ENCODE measurements at places on chromosomes 3 and 15.

DNA sequence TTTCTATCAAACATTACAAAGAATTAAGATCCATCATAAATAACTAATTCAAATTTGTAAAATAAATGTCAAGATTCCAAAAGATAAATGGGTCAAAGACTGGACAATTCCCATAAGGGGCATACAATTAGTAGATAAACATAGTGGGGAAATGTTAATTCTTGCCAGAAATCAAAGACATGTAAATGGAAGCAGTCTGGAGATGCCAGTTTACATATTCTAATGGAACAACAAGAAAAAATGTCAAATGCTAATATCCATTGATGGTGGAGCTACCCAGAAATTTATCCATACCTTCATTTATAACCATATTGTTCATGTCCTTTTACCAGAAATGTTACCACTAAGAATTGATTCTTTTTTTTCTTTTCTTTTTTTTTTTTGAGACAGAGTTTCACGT lies 13.7 kb upstream of the LIPC start:
- DNase-seq, result no peak

GRCh38 chr3:162377608-162378007 lies 881.0 kb downstream of the OTOL1 start:
- DNase-seq, result no peak

DNA sequence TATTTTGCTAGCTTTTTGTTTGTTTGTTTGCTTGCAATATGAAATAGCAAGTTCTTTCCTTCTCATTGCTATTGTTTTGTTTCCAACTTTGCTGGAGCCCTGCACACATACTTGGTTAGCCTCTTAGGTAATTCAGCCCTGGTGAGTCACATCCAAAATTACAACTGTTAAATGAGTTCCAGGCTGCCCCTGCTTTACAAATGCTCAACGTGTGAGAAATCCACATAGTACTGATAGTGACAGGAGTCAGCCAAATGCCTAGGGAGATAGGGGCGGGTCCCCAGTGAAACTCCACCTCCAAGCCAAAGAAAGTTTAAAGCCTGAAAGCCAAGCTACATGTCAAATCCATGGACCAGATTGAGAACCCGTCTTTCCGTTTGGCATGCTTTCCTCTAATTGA lies 81.3 kb upstream of the RNF7 start:
- DNase-seq, result no peak

DNA sequence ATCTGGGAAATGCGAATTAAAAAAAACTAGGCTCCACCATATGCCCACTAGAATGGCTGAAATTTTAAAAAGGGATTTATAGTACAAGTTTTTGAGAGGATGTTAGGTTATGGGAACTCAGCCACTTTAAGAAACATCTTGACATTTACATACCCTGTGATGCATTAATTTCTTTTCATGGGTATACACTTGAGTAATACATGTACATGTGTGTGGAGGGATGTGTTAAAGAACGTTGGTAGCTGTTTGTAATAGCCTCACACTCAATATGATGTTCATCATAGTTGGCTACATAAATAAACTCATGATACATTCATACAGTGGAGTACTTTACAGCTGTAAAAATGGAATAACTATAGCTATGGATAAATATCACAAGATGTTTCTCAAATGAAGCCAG lies 40.9 kb downstream of the MEF2A start:
- no peak for DNase-seq

- DNase-seq, result no peak
These were observed 4.6 kb upstream of the UQCRC1 start for GRCh38 chr3:48614044-48614443.

DNA sequence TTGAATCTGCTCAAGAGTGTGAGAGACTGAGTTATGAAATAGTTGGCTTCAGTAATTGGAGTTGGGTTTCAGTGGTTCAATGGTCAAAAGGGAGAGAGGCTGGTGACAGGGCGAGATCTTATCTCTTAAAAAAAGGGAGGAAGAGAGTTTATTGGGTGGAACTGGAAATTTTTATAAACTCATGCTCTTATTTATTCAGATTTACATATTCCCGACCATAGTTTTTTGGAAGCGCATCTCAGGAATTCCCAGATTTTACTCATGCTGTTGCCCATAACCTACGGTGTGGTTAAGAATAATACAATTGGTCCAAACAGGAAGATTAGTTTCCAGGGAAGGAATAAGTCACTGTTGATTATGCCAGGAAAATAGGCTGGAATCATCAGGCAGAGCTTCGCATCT lies 41.4 kb downstream of the CD200 start:
- DNase-seq, result no peak

DNA sequence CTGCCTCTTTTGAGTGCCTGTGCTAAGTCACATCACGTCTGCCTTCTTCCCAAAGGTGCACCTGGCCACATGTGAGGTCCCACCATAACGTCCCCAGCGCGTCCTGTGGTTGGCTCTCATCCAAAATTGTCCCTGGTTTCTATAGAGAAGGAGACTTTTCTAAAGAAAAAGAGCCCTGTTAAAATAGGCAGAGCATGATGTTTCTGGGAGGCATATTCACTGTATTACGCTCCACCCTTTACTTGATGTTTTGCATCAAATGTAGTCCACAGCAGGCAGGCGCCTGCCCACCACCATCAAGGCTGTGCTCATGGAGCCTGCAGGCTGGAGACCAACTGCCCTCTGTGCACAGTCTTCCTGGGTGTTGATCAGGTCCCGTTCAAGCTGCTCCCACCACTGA lies 36.3 kb downstream of the WHAMM start:
- DNase-seq, result no peak

DNA sequence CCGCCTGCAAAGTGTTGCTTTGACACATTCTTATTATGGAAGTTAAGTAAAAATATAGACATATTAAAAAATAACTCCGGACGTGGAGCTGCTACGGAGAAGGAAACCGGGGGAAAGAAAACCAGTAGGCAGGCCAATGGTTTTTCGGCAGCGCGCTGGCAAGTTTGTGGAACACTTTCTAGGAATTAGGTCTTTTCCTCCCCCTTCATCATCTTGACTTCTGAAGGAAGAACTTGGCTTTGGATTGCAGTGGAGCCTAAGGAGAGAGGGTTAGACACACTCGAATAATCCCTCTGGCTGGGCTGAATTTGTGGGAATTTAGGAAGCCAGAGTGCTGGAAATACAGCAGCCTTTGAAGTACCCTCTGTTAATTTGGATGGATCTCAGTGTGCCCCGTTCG lies 317 bp downstream of the ROBO2 start:
- DNase-seq, result no peak

DNA sequence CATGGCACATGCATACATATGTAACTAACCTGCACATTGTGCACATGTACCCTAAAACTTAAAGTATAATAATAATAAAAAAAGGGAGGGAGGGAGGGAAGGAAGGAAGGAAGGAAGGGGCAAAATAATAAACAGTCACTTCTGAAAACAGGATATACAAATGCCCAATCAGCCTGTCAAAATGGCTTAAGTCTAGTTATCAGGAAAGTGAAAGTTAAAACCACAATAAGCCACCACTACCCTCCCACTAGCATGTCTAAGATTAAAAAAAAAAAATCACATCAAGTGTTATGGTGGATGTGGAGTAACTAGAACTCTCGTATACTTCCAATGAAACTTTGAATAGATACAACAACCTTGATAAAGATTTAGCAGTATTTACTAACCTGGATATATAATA lies 145.6 kb upstream of the GMNC start:
- no peak for DNase-seq

- no peak for DNase-seq
These were observed 187.5 kb downstream of the NAALADL2 start for GRCh38 chr3:175046601-175047000.

GRCh38 chr3:12353796-12354525 lies 65.1 kb downstream of the PPARG start:
- DNase-seq, result no peak

DNA sequence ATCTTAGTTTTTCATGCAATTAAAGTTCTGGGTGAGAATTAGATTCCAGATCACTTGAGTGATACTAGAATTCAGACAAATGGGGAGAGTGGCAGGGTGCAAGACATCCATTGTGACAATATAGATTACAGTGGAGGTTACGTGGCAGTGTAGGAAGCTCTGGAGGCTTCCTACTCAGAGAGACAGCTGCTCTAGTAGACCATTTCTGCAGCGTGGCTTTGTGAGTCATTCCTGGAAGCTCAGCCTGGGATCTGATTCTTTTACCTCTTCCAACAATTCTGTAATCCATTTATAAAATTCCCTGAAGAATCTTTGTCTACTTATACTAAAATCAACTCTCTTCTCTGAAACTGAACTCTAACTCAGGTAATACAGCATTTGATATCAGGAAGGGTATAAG lies 90.4 kb upstream of the ASB14 start:
- DNase-seq, result no peak

GRCh38 chr3:175255698-175256097 lies 396.6 kb downstream of the NAALADL2 start:
- DNase-seq, result no peak

- peak; percentile 22 for DNase-seq
These were observed 136.7 kb upstream of the TLE3 start for GRCh38 chr15:70234256-70234905.

DNA sequence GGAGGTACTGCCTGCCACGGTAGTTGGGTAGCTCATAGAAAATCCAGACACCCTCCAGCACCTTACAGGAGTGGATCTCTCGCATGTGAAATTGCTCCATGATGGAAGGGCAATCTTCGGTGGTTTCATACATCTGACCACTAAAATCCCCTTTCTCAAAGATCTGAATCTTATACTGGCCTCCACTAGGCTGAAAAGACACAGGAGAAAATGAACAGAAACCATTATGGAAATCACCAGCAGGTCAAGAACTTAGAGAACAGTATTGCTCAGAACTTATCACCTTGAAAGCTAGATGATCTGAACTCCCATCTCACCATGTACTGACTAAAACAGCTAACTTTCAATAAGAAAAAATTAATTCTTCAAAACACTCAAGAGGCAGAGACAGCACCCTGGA lies 5.4 kb downstream of the CRYGS start:
- DNase-seq, result no peak

GRCh38 chr3:30474371-30474770 lies 132.0 kb upstream of the TGFBR2 start:
- no peak for DNase-seq

DNA sequence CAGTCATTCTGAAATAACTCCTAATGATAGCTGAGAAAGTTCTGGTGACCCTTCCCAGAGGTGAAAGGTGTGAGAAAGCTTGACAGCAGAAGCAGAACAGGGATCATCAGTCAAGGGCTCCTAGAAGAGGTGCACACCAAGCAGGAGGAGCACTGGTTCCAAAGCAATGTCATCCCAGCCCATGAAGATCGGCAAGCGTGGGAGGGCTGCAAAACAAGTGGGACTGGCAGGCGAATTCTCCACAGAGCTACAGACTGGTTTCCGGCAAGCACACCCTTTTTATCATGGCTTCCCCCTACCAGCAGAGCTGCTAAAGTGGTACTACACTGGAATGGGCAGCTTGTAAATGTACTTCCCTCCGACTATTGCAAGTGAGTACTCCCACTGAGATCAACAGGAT lies 62.3 kb upstream of the MYO5C start:
- no peak for DNase-seq

DNA sequence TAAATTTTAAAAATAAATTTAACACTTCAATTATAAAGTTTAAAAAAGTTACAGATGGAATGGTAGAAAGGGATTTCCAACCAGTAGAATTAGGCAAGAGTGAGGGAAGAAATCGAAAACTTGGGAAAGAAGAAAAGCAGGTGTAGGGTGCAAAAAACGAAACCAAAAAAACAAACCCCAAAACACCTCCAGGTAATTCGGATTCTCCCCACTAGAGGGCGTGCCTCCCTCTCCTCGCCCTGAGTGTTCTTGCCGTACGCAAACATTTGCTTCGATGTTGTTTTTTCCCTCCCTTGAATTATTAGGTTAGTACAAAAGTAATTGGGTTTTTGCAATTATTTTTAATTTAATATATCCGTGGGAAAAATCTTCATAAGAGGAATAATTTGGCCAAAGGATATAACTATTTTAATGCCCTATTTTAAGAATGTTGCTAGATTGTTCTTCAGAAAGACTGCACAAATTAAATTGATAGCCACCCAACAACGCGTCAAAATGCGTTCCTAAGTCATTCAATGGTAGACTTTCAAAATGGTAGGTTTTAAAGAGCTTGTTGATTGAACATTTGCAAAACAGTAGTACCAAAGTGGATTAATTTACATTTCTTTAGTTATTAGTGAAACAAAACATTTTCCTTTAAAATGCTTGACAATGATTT lies 63.7 kb downstream of the SLC30A4 start:
- peak; percentile 74 for DNase-seq

DNA sequence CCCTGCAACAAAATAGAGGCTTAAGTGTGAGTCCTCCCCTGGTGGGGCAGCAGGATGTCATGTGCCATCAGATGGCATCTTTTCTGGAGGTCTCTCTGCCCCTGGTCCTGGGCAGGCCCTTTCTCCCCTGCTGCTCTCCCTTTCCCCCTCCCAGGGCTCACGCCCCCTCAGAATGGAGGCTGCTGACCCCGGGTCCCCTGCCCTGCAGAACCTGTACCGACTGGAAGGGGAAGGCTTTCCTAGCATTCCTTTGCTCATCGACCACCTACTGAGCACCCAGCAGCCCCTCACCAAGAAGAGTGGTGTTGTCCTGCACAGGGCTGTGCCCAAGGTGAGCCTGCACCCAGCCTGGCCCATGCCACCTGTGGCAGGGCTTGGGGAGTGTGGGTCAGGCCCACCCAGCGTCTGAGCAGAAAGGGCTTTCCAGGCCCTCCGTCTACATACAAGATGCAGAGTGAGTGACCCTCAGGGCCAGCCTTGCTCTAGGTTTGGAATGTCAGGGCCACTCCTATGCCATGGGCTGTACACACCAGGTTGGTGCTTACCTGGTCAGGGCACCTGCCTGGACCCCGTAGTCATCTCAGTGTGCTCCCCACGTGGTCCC lies 7.1 kb downstream of the FES start:
- DNase-seq, result no peak

- DNase-seq, result no peak
These were observed 20.8 kb downstream of the FBN1 start for GRCh38 chr15:48624700-48625099.

DNA sequence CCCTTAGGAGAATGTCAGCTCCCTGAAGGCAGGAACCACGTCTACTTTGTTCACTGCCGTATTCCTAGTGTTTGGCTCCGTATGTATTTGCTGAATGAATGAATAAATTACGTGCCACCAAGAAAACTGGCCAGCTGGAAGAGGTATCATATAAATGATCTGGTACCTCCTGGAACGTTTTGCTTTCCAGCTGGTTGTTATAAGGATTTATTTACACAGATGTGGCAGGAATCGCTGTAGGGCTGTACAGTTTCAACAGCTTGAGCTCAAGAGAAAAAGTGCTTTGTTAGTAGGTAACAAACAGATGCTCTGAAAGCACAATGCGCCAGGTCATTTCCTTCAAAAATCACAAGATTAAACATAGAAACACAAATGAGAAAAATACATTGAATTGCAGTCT lies 108.8 kb upstream of the ATP2B2 start:
- no peak for DNase-seq

All from activated T-helper 1 cell treated with anti-CD3 and anti-CD28 coated beads, Interleukin-12 subunit alpha, Interleukin-12 subunit beta, Interleukin-2, Interleukin-4 antibody, amounts not matched to agents 30 ng/mL and 10 ng/mL and 1 ng/mL, durations not matched to agents 14 hours and 24 hours and 36 hours (primary cell).